ENCODE measurements at places on chromosomes 13 and 19.
A peak's percentile ranks its signal among the peaks of the same experiment; 100 is the strongest.

DNA sequence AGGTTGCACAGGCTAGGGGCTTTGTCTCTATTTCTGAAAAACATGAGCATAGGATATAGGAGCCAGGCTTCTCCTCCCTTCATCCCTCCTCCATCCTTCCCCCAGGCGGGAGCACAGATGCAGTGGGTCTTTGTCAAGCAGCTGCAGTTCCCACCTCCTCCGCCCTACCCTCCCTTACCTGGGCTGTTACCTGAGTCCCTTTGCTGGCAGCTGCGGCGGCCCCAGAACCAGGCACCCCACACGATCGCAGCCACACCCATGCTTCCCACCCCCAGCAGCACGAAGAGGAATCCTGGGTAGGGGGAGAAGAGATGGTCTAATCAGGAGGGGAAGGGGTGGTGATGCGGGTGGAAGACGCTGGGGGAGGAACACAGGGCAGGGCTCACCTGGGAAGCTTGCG is 7.8 kb downstream of the TMIGD2 start:
- DNase-seq, result no peak

DNA sequence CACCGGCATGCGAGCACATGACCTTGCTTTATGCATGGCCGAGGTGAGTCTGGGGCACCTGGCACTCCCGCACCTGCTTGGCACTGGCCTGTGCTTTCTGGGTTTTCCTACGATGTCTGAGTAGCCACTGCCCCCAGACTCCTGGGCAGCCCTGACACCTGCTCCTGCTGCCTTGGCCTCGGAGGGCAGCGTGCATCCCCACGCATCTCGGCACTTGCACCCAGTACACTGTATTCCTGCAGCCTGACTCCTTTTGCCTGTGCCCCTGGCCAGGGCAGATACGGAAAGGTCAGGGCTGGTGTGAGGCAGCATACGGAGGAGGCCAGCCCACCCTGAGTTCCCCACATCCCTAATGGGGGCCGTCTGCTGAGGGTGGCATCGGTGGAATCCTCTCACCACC is 340.6 kb downstream of the TEX29 start:
- no peak for DNase-seq

DNA sequence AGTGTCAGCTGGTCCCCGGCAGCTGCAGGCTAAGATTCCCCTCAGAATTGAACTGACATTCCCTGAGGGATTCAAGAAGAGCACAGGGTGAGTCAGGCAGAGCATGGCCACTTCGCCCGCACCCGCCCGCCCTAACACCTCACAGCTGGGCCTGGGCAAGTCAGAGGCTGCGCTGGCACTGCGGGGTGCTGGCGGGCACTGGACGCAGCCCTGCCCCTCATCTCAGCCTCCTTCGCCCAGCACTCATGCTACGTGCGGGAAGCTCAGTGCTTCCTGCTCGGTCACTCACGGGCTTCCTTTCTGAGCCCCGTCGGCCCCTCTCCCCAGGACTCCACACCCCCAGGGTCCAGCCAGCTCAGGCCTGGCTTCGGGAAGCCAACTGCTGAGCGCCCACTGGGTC is 56.9 kb downstream of the MLLT1 start:
- no peak for DNase-seq

DNA sequence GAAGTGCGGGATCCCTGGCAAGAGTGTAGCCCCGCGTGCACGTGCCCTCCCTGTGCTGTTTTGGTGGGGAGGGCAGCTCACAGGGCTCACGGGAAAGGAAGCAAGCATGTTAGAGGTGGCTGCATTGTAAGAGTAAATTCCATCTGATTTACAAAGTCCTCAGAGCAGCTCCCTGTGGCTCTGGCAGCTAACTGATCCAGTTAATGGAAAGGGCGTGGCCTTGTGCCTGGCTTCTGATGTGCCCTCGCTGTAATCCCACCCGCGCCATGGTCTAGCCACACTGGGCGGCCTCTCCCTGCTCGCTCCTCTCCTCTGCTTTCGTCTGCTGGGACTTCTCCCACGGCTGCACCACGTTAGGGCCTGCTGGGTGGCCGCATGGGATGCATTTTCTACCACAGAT is 258.5 kb downstream of the FGF9 start:
- no peak for DNase-seq

DNA sequence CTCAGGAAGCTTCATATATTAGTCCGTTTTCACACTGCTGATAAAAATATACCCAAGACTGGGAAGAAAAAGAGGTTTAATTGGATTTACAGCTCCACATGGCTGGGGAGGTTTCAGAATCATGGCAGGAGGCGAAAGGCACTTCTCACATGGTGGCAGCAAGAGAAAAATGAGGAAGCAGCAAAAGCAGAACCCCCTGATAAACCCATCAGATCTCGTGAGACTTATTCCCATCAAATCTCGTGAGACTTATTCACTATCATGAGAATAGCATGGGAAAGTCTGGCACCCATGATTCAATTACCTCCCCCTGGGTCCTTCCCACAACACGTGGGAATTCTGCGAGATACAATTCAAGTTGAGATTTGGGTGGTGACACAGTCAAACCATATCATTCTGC is 23.1 kb downstream of the FLT3 start:
- no peak for DNase-seq

- DNase-seq, result no peak
These were observed 12.4 kb downstream of the RTN2 start for GRCh38 chr19:45484273-45484945.

DNA sequence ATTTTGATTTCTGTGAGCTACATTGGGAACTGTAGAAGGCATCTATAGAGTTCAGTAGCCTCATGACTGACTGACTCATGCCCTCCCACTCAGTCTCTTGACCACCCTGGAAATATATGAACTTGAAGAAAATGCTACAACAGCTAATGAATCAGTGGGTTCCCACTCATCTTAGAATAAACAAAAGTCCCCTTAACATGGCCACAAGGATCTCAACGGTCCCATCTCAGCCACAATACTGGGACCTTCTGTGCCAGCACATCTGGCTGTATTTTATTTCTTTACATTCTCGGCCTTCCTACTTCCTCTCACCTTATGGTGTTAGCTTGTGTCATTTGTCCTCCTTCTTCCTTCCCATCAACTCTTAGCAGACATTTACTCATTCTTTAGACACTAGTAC is 619.8 kb downstream of the DCT start:
- DNase-seq, result no peak

GRCh38 chr13:98307463-98308085 is 130.5 kb upstream of the RNF113B start:
- DNase-seq, result no peak

DNA sequence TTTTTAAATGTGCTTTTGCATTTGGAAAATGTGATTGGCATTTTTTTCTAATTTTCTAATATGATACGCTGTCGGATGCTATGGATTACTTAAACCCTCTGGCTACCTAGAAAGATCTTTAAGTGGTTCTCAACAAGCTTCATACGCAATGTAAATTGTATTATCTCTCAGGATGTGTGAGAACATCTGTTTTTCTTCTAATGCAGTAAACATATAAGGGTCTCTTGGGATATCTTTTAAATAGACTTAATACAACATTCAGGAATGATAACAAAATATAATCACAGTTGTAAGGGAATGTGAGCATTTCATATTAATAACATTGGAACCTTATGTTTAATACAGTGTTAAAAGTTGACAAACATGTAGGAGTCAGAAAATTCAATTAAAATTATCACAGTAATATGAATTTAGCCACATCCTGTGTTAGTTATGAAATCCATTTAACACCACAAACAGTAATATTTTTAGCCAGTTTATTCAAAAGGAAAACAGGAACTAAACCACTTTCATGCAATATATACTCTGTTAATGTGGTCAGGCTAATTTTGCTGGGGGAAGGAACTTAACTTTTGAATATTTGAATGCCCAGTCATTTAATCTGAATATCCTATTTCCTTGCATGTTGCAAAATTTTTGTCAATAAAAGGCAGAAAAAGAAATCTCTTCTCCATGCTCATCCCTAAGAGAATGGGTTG is 15.0 kb upstream of the ALOX5AP start:
- peak; percentile 52 for DNase-seq

DNA sequence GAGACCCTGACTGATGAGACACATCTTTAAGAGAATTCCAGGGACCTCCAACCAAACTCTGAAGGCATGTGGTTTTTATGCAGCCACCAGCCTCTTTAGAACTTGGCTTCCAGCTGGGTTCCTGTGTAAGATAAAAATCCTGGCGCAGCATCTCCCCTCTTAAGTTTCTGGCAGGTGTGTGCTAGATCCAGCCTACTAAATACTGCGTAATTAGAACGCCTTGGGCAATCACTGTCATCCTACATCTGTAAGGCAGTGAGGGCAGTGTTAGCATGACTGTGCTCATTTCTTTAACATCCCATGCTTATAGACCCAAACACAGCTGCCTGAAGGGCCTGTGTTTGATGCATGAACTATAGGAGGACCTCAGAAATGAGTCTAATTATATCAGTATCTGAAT is 173.5 kb upstream of the OBI1 start:
- DNase-seq, result no peak

- DNase-seq, result no peak
These were observed 12.2 kb downstream of the GJA3 start for GRCh38 chr13:20148501-20149183.

DNA sequence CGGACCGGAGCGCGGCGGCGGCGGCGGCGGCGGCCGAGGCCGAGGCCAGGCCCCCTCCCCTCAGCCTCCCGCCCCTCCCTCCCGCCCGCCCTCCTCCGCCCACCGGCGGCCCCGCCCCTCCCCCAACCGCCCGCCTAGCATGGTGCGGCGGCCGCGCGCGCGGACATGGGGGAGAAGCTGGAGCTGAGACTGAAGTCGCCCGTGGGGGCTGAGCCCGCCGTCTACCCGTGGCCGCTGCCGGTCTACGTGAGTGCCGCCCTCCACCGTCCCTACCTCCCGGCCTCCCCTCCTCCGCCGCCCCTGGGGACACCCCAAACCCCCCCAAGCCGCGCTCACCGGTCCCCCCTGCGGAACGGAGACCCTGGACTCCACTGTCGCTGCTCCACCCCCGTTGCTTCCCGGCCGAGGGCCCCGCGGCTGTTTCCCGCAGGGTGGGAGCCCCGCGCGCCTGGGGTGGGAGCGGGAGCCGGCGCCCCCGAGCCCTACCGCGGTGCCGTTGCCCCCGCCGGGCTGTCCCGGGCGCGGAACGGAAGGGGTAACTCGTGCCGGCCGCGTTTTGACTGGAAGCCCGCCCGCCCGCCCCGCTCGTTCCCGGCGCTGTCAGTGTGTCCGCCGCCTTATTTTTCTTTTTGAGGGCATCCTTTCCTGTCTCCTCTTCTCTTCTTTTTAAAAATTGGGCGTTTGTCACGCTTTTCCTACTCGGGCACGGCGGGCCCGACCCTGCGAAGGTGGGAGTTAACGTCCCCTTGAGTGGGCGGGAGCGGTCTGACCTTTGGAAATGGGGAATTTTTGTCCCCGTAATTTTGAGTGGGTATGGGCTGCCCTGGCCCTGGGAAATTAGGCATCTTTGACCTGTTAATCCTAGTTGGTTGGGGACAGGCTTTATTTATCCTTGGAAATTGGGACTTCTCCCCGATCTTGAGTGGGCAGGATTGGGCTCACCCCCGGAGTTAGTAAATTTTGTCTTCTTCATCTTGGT is 576 bp downstream of the DOT1L start:
- no peak for DNase-seq

- DNase-seq, result no peak
These were observed 17.7 kb downstream of the EPN1 start for GRCh38 chr19:55692681-55693081.

DNA sequence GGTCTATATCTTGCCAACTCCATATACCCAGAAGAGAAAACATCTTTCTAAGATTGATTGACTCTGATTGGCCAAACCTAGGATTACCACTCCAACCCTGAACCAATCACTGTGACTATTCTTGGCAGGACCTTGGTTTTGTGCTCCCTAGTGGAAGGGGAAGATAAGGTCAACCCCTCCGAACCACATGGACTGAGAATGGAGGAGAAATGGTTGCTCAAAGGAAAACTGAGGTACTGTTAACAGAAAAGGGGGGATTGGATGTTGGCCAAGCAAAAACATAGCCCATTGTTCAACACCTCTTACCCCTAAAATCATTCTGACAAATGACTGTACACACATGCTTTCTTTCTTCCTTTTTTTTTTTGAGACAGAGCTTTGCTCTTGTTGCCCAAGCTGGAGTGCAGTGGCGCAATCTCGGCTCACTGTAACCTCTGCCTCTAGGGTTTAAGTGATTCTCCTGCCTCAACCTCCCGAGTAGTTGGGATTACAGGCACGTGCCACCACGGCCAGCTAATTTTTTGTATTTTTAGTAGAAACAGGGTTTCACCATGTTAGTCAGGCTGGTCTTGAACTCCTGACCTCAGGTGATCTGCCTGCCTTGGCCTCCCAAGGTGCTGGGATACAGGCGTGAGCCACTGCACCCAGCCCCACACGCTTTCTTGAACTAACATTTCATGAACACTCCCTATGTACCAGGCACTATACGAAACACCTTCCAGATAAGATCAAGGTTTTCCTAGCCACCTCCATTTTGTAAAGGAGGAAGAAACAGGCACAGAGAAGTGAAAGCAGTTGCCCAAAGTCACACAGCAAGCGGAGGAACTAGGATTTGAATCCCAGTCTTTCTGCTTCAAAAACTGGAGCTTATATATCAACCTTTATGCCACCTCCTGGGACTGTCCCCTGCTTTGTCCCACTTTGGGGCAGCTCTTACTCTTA is 6.5 kb downstream of the MEIOSIN start:
- DNase-seq, result no peak

- DNase-seq, result no peak
These were observed 227.0 kb upstream of the SLITRK5 start for GRCh38 chr13:87444135-87444534.

GRCh38 chr19:46845959-46846459 is 4.6 kb downstream of the AP2S1 start:
- DNase-seq, result no peak

DNA sequence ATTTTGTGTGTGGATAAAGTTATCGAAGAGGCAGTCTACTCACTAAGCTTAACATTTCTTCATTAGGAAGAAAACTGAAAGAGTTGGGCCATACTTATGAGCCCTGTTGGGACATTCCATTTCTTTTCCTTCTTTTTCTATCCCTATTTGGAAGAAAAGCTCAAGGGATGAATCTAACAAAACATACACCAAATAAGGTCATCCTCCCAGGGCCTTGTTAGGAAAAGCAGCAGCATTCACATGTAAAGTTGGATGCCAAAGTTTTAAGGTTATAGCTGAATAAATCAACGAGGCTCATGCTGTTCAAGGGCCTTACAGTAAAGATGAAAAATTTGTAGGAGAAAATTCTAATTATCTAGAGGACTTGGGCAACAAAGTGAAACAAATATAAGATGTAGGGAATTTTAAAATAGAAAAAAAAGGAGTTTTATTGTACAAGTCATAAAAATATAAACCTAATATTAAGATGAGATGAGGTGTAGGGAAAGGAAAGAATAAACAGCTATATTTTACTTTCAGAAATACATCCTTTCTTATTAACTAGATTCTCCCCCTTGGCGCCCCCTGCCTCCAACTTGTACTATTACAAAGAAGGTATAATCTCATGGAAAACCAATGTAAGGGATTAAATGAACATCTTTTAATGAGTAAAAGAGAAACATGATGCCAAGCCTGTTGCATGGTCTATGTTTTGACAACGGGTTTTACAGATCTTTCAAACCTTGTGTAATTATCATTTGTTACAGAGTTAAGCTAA is 160.4 kb downstream of the PCDH20 start:
- DNase-seq, result no peak

GRCh38 chr19:51116736-51117286 is 7.9 kb upstream of the SIGLEC9 start:
- DNase-seq, result no peak
